ENCODE measurements at places on chromosomes 1 and 21.
A peak's percentile ranks its signal among the peaks of the same experiment; 100 is the strongest.

DNA sequence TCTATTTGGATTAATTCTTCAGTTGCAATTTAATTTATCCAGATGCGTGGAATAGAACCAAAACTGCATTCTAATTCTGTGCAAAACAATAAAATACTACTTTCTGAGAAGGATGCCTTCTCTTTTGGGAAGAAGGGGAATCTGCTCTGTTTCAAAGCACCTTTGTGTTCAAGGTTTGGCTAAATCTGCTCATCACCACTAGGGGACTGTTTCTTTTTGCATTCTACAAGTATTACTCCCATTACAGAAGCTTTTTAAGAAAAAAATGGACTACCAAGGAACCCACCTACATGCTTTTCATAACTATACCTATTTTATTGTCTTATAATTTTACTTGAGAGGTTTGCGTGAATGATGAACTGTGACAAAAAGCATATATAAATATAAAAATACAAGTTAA lies 18.2 kb downstream of the MRPS6 start:
- DNase-seq = no peak

GRCh38 chr21:35390013-35390776 lies 341.1 kb upstream of the RUNX1 start:
- DNase-seq = no peak

DNA sequence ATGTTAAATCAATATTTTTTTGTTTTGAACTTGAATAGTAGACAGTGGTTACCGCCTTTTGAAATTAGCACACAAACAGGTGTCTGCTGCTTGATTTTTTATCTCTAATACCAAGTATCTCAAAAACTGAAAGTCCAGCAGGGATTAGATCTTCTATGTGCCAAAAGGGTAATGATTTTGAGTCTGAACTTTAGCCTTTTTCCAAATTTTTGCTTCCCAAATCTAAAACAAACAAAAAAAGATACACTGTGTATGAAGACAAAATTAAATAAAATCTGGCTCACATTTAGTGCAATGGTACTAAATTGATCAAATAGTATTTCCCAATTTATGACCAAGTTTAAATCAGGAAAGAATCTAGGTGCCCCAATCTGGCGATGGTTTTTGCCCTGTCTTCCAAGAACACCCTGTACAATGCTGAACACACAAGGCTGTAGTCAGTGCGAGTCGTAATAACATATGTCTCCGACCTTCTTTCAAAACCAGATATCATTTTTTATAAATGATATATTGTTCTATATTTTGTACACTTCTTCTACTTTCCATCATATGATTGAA lies 40.5 kb downstream of the PLPPR4 start:
- DNase-seq = no peak

DNA sequence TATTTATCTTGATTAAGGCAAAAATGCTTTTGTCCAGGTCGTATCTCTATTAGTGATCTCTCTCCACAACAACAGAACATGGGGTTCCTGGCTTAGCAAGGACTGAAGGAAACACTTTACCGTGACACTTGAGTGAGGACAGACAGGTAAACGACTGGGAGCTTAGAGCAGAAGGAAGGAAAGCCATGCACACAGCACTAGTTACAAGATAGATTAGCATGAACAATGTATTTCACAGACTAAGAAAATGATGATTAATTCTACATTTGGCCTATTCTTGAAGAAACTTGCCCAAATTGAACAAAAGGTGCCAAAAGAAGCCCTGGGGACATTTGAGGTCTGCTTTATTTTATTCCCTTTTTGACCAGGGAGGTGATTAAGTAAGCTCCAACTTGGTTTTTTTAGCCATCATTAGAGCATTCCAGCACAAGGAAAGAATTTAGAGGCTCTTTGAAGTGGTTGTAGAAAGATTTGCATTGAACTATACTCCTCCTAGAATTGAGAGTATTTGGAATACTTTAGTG lies 248.5 kb downstream of the USP25 start:
- no peak for DNase-seq

GRCh38 chr1:177976596-177976995 lies 6.7 kb upstream of the SEC16B start:
- DNase-seq = no peak

- DNase-seq = no peak
Observed at GRCh38 chr1:7223334-7224080, 438.3 kb downstream of the CAMTA1 start.

GRCh38 chr1:31501505-31501904 lies 74.8 kb upstream of the TINAGL1 start:
- no peak for DNase-seq

GRCh38 chr1:11272832-11273594 lies at the start of gene UBIAD1:
Gene UBIAD1 (plus strand): TSS chr1:11273198. CDS start chr1:11273532, 334 bp downstream.
- peak; percentile 23 for DNase-seq

DNA sequence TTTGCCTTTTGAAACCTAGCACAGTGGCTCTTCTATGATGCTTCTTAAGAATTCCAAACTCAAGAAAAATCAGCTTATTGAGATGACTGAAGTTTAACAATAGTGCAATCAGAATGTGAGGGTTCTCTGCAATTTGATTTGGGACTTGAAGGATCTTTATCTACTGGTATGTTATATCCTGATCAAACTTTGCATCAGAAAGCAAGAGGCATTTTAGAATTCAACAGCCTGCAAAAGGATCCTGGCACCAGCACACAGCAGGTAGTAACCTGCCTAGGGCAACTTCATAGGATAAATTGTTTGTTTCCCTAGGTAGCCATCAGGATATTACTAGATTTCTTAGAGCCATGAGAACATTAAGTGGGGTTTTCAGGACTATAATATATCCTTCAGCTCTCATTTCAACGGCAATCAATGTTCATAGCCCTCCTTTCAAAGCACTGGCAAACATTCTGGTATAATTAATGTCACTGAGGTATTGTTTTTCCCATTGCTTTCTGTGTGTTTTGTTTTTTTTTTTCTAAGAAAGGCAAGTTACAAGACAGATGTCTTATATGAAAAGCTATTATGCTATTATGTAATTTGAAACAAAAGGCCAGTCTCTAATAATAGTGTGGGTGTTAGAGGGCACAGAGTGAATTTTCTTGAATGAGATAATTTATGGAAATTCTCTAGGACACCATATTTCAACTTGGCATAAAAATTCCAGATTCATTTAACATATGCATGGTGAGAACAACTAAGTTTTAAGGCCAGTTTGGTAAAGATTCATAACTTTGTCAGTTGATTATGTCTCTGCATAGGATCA lies 34.5 kb downstream of the NTNG1 start:
- no peak for DNase-seq

GRCh38 chr1:193256019-193256418 lies 69.6 kb upstream of the B3GALT2 start:
- no peak for DNase-seq

- DNase-seq = no peak
Observed at GRCh38 chr1:31586376-31587327, 10.3 kb downstream of the TINAGL1 start.

DNA sequence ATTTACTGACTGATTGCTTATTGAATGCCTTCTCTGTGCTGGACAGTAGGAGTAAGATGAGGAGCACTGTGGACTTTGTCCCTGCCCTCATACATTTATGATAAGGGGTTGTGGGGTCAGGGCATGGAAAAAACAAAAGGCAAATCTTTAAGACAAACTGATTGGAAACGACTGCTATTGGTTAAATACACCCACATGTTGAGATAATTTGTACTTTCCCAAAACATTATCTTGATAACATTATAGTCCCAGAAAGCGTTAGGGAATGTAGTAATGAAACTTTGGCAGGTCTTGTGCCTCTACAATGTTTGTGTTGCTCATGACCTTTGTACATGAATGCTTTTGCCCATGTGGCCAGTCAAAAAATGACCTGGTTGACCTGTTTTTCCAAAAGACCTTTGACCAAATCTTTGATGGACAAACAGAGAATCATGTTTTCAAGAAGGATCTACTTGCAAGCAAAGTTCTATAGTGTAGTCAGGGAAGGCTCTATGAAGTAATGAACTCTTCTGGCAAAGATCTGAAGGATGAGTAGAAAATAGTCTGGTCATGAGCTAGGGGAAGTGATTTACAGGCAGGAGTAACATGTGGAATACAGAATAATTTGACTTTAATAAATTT lies 50.9 kb downstream of the LEPR start:
- DNase-seq = no peak

DNA sequence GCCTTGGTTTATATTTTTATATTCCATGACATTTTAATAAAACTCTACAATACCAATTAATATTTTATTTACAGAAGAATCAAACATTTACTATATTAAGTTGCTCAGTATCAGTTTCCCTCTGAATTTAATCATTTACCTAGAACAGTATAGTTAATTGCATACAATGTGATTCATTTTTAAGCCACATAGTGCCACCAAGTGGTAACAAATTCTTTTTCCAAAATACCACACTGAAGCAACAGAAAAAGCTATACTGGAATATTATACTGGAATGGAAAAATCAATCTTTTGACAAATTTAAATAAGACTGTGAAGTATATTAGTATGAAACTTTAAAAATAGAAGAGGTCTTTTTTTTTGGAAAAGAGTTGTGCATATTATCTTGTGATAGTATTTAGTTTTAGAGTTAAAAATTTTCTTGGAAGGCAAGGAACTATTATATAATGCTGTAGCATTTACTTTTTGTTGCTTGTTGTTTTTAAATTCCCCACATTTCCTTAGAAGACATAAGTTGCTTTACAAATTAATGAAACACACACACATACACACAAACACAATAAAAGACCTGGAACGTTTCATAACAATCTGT lies 57.3 kb downstream of the ZNF644 start:
- no peak for DNase-seq
